ENCODE measurements at places on chromosomes 12 and 14. TPM values are rescaled to one million over a fixed set of nuclear protein-coding genes. Genes with fewer than 3 reads are reported as not detected.

DNA sequence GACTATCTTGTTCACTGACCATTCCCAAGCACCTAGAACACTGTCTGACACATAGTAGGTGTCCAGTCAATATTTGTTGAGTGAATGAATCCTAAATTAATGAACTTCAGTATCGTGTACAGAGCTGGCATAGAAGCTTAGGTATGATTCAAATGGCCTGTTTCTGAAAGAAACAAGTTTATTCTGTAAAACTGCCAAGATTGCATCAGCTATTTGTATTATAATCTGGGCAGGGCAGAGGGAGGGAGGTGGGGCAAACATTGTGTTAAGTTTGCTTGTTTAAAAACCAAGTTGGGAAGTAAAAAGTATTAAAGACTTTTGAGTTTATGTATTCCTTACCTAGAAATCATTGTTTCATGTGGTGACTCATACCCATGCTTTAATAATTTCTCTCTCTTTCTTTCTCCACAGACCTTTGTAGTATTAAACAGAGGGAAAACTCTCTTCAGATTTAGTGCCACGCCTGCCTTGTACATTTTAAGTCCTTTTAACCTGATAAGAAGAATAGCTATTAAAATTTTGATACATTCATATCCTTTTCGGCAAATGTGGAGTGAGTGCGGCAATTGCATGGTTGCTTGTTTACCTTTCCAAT, 92.8 kb downstream of the SCN8A start:
- DNase-seq: no peak

The SIX1 gene
- 0.12 TPM for polyA plus RNA-seq

The ORMDL2 gene
- polyA plus RNA-seq: 31.4 TPM

The GZMH gene
- 0.70 TPM for polyA plus RNA-seq

The VDR gene
- polyA plus RNA-seq: 11.3 TPM

- DNase-seq: no peak
Measured at GRCh38 chr12:53961025-53961761, 6.5 kb downstream of the HOXC12 start.

The FAM222A gene
- 6.3 TPM for polyA plus RNA-seq

DNA sequence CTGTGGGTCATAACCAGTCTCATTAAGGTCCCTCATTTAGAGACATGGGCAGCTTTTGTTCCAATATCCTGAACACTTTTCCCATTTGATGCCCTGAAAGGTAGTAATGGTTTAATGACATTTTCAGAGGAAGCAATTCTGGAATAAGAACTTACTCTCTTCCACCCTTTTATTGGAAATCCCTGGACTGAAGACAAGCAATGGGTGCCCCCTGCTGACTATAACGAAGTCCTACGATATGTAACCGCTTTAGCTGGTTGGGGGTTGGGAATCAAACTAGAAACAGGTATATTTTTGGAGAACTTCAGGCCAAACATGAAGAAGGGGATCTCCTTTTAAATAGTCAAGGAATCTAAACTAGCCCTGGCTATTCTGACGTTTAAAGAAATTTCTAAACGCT, 20.5 kb downstream of the SARNP start:
- DNase-seq: peak; percentile 34

The BHLHE41 gene
- 21.0 TPM for polyA plus RNA-seq

DNA sequence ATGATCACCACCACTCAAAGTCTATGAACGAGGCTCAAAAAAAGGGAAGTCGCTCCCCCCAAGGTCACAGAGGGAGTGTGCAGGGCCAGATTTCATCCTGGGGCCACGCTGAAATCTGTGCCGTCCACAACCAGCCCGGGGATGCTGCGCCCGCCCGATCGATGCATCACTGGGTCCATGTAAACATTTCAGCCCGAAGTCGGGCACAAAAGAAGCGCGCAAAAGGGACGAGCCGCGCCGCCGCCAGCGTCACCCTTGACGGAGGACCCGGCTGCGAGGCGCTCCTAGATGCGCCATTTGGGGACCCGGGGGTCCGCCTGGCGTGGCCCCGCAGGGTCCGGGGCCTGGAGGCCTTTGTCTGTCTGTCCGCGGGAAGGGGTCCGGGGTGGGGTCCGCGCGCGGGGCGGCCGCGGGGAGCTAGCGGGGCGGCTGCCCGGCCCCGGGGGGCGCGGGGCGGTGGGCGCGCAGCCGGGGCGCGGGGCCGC, 503 bp downstream of the FBXO21 start:
- peak; percentile 4 for DNase-seq

The AMDHD1 gene
- 2.7 TPM for polyA plus RNA-seq

GRCh38 chr12:69698054-69698453, 1.0 kb downstream of the BEST3 start:
- no peak for DNase-seq

DNA sequence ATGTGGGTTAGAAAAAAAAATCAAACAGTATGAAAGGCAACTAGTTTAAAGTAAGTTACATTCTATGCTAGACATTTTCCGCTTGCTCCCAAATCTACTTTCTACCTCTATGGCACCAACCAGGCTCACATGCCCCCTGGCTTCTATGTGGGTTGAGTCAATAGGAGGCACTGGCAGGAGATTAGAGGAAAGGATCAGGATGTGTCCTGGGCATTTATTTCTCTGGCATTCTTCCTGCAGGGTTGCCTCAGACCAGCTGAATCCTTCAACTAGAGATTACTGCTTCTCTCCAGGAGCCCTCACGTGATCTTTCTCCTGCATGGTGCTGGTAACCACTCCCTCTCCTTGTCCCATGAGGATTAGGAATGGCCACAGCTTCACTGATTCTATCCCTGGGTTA, 14.9 kb upstream of the CCDC60 start:
- DNase-seq: no peak

GRCh38 chr14:104745431-104745830, 7.5 kb upstream of the SIVA1 start:
- no peak for DNase-seq

GRCh38 chr14:99671235-99672224, 12.6 kb upstream of the CYP46A1 start:
- peak; percentile 74 for DNase-seq

The DNAI7 gene
- polyA plus RNA-seq: 0.63 TPM

- no peak for DNase-seq
Measured at GRCh38 chr12:90075685-90076084, 367.0 kb upstream of the ATP2B1 start.

The SLC5A8 gene
- 0.22 TPM for polyA plus RNA-seq

- DNase-seq: peak; percentile 27
Measured at GRCh38 chr12:52789637-52790426, 6.1 kb downstream of the KRT3 start.

The SDR9C7 gene
- polyA plus RNA-seq: 0.03 TPM

- DNase-seq: no peak
Measured at GRCh38 chr12:127893895-127894609, 372.9 kb upstream of the TMEM132C start.

DNA sequence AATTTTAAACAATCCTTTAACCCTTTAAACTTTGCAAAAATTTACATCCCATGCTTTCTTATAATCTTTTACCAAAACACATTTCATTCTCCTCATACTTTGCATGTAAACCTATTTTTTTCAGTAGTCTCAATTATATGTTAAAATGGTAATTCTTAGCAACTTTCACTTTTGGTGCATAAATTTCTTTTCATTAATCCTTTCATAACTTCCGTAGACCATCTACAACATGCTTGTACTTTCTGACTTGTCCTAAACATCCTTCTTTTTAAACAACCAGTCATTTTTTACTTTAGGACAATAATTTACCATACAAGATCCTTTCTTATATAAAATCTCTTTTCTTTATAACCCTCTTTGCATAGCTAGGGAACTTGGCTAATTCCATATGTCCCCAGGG, 19.5 kb downstream of the CCDC91 start:
- no peak for DNase-seq
